ENCODE measurements at places on chromosomes 3 and 15.
A peak's percentile ranks its signal among the peaks of the same experiment; 100 is the strongest.

DNA sequence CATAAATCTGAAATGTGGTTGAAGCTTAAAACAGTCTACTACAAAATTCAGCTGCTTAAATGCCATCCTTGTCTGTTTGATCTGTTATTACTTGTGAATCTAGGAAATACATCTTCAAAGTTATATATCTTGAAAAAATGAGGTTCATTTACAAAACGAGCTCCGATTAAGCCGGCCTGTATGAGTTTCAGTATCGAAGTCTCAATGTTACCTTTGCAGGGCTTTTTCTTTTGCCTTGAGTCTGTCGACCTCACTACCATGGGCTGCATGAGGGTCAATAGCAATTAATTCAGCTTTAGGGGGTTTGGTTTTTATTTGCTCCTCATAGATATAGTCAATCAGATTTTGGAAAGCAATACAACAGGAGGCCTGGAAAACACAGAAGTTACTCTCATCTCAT is 23.2 kb downstream of the ERICH6 start:
- DNase-seq = no peak

DNA sequence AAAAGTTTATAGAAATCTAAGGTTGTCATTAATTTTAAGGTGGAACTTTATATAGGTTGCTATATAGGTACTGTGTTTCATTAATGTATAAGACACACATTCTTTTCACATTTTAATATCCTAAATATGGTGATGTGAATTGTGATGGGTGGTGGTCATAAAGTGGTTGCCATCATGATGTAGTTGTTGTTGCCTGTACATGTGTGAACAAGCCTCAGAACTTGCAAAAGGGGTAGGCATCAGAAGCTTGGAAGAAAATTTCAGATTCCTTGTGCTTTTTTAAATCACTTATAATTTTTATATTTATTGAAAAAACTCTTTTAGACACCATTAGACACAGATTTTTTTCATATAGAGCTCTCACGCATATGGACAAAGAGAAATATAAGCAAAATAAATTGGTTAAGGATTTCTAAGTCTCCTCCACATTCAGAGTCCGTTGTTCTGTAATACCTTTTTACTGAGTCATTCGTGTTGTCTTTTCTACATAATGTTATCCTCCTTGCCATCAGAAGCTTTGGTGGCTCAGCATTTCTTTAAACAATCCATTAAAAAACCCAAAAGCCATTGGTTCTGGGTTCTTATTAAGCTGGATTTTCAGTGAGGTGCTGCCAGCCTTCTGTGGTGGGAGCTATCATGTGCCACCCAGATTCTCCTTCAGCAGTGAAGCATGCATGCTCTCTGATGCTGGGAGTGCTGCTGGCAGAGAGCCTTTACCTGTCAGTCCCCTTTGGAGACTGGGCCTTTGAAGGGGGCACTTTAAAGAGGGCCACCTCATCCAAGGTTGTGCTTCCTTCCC is 140.4 kb upstream of the GALNT15 start:
- DNase-seq = peak; percentile 57

DNA sequence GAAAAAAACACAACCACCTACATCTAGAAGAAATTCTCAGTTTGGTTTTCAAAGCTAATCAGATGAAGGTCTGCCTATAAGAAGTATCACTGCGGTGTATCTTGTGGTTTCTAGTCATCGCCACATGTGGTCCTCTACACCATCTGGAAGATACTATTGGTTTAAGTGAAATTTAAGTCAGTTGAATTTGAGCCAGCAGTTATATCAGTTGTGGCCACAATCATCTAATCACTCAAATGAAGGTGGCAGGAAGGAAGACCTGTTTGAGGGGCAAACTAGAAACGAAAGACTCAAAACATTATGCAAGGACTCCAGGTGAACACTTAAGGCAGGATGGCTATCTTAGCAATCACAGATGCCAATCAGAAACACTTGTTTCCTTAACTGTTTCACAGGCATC is 48.7 kb downstream of the ETV5 start:
- DNase-seq = peak; percentile 34

GRCh38 chr15:60371175-60372051 is 26.4 kb downstream of the ANXA2 start:
- DNase-seq = peak; percentile 100

DNA sequence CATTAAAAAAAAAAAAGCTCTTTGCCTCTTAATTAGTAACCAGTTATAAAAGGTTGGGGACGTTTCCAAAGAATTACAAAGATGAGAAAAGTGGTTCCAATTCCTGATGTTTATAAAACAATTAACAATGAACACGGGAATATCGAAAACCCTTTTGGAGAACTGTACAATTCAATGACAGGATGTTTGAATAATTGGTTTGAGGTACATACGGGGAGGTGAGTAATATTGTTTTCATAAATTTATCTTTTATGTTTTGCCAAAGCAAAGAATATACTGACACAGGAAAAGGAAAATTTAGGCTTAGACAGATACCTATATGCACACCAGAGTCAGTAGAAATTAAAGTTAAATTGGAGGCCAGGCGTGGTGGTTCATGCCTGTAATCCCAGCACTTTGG is 94.6 kb upstream of the LMOD3 start:
- no peak for DNase-seq

GRCh38 chr3:114510201-114510600 is 216.4 kb downstream of the TIGIT start:
- no peak for DNase-seq

- no peak for DNase-seq
Measured at GRCh38 chr3:84547207-84547606, 411.6 kb upstream of the CADM2 start.

DNA sequence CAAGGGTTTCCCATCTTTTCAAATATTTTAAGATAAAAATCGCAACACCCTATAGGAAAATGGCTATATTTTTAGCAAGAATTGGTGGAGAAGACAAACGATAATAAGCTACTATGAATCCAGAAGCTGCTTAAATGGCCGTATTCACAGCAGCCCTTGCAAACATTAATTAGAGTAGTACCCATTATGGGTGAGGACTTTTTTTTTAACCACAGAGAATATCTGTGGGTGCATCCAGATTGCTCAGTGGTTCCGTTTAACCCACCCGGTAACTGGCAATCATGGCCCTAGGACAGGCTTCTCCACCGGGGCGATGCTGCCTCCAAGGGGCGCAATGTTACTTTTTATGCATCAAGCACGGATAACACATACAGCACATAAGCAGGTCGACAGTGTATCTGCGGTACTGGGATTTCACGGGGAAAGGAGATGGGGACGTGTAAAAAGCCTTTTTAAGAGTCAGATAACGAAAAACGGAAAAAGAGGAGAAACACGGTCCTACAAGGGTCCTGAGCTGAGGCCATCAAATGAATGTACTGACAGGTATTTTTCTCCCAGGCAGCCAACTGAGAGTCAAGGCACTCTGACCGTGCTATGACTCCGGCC is 968 bp upstream of the TMEM266 start:
- no peak for DNase-seq

DNA sequence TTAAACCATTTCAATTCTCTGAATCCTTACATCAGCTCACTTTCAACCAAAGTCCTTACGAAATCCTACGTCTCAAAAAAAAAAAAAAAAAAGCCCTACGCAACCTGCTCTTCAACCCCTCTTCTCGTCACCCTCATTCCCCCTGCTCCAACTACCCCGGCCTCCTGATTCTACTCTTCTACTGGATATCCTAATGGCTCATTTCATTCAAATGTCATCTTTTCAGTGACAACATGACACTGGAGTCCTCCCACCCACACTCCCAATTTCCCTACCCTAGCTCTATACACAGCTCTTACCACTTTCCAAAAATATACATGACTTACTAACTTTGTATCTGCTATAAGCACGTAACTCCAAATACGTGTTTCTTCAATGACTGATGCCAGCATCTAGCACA is 11.5 kb downstream of the UBP1 start:
- no peak for DNase-seq

DNA sequence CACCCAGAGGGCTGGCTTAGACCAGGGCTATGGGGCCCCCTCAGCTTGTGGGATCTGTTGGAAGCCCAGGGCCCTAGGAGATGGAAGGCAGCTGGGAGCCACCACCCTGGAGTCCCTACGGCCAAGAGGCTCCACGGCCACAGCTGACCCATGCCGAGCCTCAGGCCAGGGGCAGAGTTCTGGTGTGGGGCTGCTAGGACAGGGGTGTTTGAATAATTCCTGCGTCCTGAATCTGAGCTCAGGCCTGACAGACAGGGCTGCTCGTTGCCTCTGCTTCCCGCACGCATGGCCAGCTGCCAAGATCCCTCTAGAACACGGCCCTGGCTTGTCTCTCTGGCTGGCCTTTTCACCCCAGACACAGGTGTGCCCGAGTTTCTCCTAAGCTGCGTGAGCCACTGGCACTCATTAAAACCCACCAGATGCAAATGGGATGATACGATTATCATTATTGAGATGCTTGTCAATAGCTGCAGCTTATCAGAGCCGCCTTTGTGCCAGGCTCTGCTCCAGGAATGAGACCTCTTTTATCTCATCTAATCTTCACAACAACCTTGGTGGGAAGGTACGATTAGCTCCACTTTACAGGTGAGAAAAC is 70.2 kb downstream of the EFCAB12 start:
- DNase-seq = no peak

GRCh38 chr3:23202203-23202920 is 765 bp upstream of the UBE2E2 start:
- DNase-seq = peak; percentile 7

DNA sequence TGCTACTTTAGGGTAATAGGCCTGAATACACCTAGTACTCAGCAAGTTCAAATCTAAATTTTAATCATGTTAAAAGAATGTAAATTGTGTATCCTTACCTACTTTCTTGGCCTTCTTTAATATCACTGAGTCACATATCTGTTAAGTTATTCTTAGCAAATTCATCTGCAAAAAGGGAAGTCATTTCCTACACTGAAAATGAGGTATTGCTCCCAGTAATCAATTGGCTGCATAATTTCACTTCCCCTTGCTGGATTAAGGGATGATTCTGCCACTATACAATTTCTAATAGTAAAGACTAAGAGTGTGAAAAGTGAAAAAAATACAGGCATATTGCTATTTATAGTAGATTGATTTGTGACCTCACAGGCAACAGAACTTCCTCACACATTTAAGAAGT is 47.8 kb downstream of the CCDC54 start:
- no peak for DNase-seq

DNA sequence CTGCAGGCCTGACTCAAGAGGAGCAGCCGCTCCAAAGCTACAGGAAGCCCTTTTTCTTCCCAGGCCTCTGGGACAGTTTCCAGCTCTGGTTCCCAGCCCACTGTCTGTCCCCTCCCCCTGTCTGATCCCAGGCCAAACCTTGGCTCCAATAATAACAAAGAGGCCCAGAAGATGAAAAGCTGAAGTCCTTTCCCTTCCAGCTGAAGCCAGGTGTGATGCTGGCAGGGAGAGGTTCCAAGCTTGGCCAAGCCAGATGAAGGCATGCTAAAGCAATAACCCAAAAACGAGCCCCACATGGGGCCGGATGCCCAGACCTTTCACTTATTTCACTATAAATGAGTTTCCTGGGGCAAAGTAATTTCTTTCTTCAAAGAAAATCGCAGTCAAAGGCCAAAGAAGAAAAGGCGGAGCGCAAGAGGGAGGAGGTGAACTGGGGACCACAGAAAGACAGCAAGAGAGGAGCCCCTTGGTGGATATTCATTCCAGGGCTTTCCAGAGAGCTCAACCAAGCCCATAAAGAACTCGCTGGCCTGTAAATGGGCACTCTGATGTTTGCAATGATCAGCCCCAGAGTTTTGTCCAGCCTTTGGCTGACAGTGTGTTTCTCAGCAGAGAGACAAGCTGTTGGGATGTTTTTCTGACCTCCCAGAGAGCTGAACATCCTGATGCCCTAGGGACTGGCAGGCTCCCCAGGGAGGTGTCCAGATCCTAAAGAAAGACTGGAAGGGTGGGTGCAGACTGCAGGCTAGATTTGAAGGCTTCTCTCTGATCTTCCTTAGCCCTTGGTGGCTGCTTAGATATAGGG is 157.6 kb downstream of the UACA start:
- peak; percentile 91 for DNase-seq

DNA sequence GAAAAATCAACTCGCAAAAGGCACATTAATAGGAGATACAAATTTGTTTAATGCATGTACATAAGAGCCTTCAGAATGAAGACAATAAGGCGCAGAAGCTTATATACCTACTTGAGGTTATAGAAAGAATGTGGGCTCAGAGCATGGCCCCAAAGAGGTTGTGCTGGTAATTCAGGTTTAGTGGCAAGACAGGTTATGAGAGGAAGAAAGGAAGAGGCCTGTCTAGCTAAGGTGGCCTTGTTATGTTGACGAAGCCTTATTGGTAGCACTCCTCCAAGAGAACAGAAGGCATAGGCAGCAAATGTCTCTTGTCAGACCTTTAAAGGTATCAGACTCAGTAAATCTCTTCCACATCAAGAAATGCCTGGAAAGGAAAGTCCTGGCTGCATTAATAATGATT is 290.8 kb downstream of the MCTP2 start:
- no peak for DNase-seq

DNA sequence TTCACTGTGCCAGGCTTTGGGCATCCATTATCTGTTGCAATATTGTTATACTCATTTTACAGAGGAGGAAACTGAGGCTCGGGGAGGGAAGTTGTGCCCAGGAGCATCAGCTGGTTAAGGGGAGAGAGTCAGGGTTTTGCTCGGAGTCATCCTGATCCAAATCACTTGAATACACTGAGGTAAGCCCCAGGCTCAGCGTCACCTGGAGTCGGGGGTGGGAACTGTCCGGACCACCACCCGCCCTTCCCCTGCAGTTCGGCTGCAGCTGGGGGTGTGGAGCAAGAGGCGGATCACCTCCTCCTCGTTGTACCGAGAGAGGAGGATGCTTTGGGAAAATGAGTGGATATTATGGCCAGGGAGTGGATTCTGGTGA is 646 bp downstream of the HRH1 start:
- DNase-seq = no peak

GRCh38 chr15:37106490-37107001 is 6.2 kb upstream of the MEIS2 start:
- DNase-seq = no peak

GRCh38 chr3:99484871-99485270 is 153.5 kb upstream of the COL8A1 start:
- DNase-seq = peak; percentile 91

- DNase-seq = no peak
Measured at GRCh38 chr3:176376531-176376930, 820.8 kb downstream of the TBL1XR1 start.

DNA sequence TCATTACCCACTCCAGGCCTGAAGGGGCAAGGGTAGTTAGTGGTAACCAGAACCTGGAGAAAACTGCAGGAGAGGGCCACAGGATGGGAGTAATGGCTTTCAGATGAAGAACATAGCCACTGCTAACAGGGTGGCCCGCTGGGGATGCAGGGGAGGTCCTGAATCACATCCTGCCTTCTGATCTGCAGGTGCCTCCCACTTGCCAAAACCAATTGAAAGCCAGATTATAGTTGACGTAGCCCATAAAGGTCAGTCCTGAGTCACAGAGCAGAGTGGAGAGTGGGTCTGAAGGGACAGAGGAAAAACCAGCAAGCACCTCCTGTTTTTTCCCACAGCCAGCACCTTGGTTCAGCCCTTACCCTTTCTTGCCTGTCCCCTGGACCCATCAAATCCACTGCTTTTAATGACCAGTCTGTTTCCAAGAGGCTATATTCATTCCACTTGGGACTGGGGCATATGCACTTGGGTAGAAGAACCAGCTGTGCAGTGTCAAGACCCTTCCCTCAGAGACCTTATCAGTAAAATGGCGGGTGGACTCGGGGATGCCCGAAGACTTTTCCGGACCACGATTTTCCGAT is 646 bp upstream of the SLC35G2 start:
- DNase-seq = peak; percentile 82
